ENCODE measurements at places on chromosomes 5 and 9.

DNA sequence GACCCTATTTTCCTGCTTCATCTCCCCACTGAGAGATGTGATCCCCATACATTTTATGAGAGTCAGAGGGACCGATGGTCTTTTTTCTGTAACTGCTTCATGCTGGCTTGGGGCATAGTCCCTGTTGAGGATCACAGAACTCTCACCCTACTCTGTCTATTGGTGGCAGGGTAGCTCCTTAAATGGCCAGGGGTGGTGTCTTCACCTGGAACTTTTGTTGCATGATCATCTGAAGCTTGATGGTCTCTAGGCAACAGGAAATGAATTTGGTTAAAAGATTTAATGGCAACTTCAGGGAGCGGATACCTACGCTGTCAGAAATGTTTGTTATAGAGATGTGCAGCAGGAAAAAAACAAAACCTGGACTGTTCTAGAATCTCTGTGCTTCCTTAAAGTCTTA is 87.0 kb upstream of the GLIS3 start:
- DNase-seq = no peak

DNA sequence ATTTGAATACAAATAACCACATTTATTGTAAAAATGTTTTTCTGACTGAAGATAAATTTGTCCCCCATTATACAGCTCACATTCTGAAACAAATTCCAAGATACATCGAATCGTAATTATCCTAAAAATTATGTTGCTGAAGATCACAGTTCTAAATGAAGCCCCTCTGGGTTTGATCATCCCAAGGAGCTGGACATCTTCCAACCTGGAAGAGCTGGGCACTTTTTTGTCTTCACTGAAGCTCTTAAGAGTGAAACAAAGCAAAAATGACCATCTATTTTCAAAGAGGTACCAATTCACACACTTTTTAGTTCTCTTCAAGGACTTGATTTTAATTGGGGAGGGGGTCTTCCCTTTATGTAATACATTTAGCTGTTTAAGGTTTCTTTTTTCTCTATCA is 5.5 kb downstream of the CTNND2 start:
- no peak for DNase-seq

GRCh38 chr9:122346478-122347347 is 24.1 kb upstream of the PTGS1 start:
- no peak for DNase-seq

GRCh38 chr5:87787625-87788256 is 375.0 kb upstream of the CCNH start:
- DNase-seq = no peak

GRCh38 chr5:77102549-77102948 is 15.5 kb upstream of the ZBED3 start:
- no peak for DNase-seq

DNA sequence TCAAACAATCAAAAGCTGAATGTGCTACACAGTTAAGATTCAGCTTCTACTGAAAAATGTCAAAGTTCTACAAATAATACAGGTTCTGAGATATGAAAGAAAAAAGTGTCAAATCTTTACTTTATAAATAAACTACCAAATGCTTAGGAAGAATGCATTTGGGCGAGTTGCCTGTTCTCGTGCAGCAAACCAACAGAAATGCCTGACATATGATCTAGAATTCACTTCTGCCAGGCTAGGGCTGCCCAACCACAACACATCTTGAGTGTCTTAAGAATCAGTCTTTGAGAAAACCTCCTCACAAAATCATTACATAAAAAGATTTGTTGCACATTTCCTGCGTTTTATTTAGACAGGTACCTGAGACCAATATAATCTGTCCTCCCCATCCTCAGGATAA is 42.2 kb downstream of the ANKH start:
- DNase-seq = no peak

- no peak for DNase-seq
Measured at GRCh38 chr5:166497496-166498104, 1793.8 kb upstream of the WWC1 start.

DNA sequence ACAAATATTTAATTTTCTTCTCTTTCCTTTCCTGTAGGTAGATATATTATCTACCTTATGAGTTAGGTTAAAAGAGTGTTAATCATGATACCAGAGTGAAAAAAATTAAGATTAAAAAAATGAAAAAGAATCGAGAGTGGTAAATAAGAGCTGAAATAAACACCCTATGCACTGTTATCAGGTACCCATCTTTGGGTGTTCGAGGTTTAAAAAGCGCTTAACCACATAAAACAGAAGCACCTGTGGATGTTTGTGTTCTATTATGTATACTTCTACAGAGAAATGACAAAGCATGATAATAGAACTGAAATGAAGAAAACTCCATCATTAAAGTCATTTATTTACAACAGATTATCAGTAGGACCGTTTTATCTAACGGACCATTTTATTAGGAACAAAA is 25.7 kb upstream of the GCNT4 start:
- DNase-seq = no peak

DNA sequence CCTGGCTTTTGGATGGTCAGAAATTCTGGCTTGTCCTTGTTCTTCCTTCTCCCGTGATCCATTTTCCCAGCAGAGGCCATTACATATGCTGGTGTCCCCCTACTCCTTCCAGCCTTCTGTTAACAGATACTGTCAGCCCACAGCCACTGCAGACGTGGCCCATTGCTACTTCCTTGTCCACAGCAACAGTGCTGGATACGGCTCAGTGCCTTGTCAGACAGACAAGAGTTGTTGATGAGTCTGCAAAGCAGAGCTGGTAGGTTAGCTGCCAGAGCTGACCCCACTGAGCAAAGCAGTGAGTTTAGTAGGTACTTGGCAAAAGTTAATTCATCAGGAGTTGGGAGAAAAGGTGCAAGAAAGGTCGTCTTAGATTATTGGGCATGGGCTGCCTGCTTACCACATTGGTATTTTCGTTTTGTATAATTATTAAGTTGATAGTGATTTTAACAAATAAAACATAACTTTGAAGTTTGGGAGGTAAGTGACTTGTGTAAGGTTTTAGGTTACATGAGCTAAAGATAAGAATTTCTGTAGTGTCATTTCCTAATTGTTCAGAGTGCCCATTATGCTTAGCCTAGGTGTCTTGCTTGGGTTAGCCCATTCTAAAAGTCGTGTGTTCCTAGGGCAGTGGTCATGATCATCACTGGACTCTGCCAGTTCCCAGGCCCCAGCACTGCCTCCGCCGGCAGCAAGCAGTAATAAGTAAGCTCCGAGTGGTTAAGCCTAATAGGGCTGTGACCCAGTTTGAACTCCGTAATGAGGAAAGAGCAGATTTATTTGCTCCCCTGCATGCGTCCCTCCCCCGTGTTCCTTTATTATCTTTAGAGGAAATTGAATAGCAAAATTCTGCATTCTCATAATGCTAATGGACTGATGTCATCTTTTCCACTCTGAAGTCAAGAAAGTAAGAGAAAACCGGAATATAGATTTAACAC is 292.0 kb downstream of the FANCC start:
- no peak for DNase-seq

- DNase-seq = no peak
Measured at GRCh38 chr9:89375191-89375760, 57.0 kb downstream of the SECISBP2 start.

GRCh38 chr9:110999379-110999778 is 38.9 kb downstream of the LPAR1 start:
- DNase-seq = no peak

DNA sequence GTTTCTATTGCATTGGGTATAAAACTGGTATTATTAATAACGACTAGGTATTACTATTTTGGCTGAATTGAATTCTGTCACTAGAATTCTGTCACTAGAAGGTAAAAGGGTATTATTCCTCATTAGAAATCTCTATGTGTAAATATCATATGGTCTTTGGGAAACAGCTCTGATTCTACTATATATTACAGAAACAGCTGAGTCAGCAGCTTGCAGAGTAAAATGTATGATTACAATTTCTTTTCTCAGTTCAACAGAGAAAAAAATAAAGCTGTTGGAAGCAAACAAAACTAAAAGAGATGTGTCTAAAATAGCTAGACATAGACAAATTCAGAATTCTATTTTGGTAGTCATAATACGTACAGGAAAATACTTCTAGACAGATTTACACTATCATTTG is 48.5 kb downstream of the HAPLN1 start:
- no peak for DNase-seq

- no peak for DNase-seq
Measured at GRCh38 chr9:114307899-114308267, 15.0 kb upstream of the ORM1 start.

- no peak for DNase-seq
Measured at GRCh38 chr5:42518595-42519221, 95.5 kb downstream of the GHR start.

- DNase-seq = no peak
Measured at GRCh38 chr9:121071370-121071755, 3.4 kb upstream of the CNTRL start.

GRCh38 chr9:137521405-137521985 is 28.7 kb downstream of the PNPLA7 start:
- DNase-seq = no peak

DNA sequence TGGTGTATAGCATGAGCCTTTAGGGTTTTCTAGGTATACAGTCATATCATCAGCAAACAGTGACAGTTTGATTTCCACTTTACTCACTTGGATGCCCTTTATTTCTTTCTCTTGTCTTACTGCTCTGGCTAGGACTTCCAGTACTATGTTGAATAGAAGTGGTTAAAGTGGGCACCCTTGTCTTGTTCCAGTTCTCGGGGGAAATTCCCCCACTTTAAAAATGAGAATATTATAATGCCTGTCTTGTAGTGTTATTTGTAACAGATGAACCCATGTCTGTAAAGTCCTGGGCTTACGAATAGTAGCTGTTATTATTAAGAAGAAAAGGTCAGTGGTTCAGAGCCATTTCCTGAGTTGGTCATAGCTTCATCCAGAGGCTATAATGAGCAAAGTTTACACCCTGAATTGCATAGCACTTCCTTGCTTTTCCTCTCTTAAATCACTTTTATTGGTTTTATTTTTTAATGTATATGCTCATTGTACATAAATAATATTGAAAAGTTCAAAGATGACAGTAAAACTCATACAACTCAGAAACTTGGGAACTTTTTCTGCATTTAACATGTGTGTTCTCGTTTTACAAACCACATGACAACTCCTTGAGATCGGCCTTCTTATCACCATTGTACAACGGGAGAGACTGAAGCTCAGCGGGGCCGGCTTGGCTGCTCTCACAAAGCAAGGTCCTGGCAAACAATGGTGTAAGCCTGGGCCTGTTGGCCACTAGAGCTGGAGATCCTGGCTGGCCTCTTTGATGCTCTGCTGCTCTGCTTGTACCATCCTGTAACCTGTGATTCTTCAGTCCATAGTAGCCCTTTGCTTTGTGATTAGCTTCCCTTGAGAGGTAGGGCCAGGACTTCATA is 85.2 kb downstream of the CYFIP2 start:
- DNase-seq = no peak

GRCh38 chr5:58044166-58044565 is 415.7 kb downstream of the PLK2 start:
- DNase-seq = no peak

DNA sequence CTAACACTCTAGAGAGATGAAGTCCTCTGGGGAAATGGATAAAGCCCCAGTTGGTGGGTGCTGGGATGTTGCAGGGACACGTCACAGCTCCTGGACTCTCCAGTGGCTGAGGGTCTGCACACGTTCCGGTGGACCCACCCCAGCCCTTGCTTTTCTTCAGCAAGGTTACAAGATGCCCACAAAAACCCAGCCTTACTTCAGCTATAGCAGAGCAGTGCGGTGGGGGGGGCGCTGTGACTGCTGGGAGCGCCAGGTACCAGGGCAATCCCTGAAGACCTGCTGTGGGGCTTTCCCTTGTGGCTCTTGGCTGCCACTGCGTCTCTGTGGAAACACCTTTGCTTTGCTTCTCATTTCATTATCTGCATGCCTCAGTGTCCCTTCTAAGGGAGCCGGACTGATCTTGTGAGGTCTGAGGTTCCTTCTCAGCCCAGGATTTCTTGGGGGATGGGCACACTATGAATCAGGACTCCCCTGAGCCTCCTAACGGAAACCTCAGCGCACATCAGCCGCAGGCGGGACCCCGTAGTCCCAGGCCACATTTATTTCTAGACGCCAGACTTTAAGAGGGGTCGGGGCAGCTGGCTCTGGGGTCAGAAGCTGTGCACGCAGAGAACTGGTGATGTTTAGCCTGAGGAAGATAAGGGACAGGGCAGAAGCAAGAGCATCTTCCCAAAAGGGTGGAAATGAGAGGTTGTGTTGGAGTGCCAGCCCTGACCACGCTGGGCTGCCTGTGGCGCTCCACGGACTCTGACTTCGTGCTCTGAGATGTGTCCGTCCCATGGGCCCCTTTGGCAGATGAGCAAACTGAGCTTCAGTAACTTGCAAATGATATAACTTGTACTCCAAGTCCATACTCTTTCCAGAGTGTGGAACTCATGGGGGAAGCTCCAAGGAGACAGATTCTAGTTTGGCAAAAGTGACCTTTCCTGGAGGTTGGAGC is 106.8 kb downstream of the WNK2 start:
- DNase-seq = no peak

- no peak for DNase-seq
Measured at GRCh38 chr9:21075484-21075883, 2.3 kb downstream of the IFNB1 start.

DNA sequence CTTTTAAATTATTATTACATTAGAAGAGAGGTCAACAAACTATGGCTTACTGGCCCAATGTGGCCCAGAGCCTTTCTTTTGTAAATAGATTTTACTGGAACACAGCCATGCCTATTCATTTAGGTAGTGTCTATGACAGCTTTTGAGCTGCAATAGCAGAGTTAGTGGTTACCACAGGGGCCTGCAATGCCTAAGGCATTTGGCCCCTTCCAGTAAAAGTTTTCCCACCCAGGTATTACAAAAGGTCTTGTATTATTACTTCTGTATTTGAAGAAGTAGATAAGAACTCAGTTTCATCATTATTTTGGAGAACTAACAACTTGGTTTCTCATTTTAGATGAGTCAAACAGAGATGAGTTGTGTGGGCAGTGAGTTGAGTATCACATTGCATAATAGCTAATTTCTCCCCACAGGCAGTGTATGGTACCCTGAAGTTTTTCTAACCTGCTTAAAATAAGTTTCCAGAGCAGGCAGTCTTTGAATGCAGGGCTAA is 9.5 kb downstream of the MTRR start:
- DNase-seq = no peak

DNA sequence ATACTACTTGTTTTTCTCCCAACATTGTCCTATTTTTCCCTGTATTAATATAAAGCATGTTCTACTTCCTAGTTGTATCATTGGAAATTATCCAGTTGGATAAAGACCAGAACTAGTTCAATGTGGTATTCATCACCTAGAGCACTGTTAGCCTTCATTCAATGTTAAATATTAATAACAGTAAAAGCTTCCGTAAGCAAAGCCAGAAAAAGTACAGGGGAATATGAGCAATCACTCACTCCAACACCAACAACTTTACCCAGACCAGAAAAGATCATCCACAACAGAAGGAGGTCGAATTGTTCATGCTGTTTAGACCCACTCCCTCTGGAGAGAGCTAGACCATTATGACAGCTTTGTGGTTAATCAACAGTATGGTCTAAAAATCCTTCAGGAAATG is 728.4 kb downstream of the MAT2B start:
- no peak for DNase-seq

DNA sequence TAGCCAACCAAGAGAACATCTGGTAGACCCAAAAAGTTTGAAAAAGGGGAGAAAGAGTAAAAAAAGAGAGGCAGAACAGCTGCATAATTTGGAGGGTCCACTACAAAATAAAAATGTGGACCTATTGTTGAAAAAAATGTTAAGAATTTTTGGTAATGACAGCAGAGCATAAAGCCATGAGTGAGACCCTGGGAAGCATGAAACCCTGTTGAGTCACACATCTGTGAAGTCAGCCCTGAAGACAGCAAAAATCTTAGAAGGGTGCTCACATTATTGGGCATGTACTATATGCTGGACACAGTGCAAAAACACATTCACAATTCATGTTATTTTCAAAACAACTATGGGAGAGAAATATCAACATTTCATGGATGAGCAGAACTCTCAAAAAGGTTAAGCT is 56.4 kb upstream of the LIFR start:
- no peak for DNase-seq
